SJSA1 (cell line): ENCODE measurements at places on chromosomes 12 and 14. TPM values are rescaled to one million over a fixed set of nuclear protein-coding genes. Genes with fewer than 3 reads are reported as not detected.

Gene LALBA
- not detected in 2 replicates for total RNA-seq

Gene ASB2
- 14.9 and 22.0 TPM in 2 replicates for total RNA-seq

Gene HSPB8
- total RNA-seq: 7.1 and 7.4 TPM in 2 replicates

Gene SRRM4
- total RNA-seq: not detected in 2 replicates

Gene BRI3BP
- total RNA-seq: 9.9 and 12.4 TPM in 2 replicates

Gene SMIM41
- not detected in 2 replicates for total RNA-seq

Gene TAS2R8
- not detected in 2 replicates for total RNA-seq

Gene ACTN1
- 262 and 370 TPM in 2 replicates for total RNA-seq

Gene PTPRR
- 1.6 and 3.4 TPM in 2 replicates for total RNA-seq

Gene CCDC88C
- not detected in 2 replicates for total RNA-seq

Gene TAS2R13
- 0.13 and 1.2 TPM in 2 replicates for total RNA-seq

Gene RNASE7
- total RNA-seq: not detected in 2 replicates

Gene GPX2
- not detected in 2 replicates for total RNA-seq

Gene DBX2
- not detected in 2 replicates for total RNA-seq

Gene SLC38A4
- 14.5 and 18.3 TPM in 2 replicates for total RNA-seq

Gene SLC10A1
- not detected in 2 replicates for total RNA-seq

Gene NGDN
- total RNA-seq: 51.6 and 53.1 TPM in 2 replicates

Gene KRT85
- total RNA-seq: not detected in 2 replicates

Gene LRRC10
- total RNA-seq: not detected in 2 replicates

Gene PIWIL1
- not detected in 2 replicates for total RNA-seq

Gene ACRBP
- total RNA-seq: not detected in 2 replicates

Gene MLF2
- 171 and 243 TPM in 2 replicates for total RNA-seq

Gene LGR5
- not detected in 2 replicates for total RNA-seq

Gene STRN3
- total RNA-seq: 26.8 and 52.2 TPM in 2 replicates

Gene NOVA1
- not detected in 2 replicates for total RNA-seq

Gene LRTM2
- not detected in 2 replicates for total RNA-seq

Gene IL31
- not detected in 2 replicates for total RNA-seq

Gene AICDA
- total RNA-seq: not detected in 2 replicates

Gene KRT74
- not detected in 2 replicates for total RNA-seq
